ENCODE measurements at places on chromosomes 6 and 20.
A peak's percentile ranks its signal among the peaks of the same experiment; 100 is the strongest.

- no peak for DNase-seq
Observed at GRCh38 chr6:123855506-123855905, 51.8 kb downstream of the NKAIN2 start.

DNA sequence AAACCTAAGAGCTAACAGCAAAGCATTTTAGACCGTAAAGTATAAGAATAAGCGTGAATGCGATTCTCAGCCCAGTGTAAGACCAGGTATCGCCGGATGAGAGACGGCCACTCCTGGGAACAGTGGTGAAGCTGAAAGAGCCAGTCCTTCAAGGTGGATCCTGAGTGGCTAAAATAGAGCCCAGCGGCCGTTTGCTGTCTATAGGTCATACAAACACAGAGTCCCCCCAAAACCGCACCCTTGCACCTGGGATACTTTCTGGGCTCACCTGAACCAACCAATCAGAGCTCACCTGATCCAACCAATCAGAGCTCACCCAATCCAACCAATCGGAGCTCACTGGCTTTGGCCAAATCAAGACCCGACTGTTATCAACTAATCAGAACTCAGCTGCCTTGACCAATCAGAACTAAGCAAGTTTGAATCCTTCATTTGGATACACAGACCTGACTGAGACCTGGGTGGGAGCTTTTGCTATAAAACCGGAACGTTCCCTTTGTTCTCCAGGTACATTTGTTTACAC lies 248.2 kb downstream of the DLL1 start:
- DNase-seq = no peak

- DNase-seq = no peak
Observed at GRCh38 chr6:4672772-4673171, 103.4 kb upstream of the CDYL start.

GRCh38 chr6:10838794-10839333 lies 525 bp upstream of the MAK start:
- no peak for DNase-seq

DNA sequence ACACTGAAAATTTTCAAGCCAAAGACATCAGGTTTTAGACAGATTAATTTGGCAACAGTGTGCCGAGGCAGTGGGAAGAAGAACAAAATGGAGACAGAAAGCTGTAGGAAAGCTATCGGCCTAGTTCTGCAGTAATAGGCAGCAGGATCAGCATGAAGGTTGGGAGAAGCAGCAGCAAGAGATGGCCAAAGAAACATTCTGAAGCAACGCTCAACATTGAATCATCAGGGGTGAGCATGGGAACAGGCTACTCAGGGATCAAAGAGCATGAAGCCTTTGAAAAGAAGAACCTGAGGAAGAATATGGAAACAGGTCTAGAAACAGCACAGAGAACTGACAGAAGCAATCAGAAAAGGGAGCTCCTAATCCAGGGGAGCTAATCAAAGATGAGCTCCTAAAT lies 7.1 kb upstream of the DST start:
- no peak for DNase-seq

GRCh38 chr6:144062786-144063185 lies 32.6 kb downstream of the SF3B5 start:
- peak; percentile 7 for DNase-seq

GRCh38 chr20:2745060-2745910 lies 52.7 kb downstream of the EBF4 start:
- no peak for DNase-seq

DNA sequence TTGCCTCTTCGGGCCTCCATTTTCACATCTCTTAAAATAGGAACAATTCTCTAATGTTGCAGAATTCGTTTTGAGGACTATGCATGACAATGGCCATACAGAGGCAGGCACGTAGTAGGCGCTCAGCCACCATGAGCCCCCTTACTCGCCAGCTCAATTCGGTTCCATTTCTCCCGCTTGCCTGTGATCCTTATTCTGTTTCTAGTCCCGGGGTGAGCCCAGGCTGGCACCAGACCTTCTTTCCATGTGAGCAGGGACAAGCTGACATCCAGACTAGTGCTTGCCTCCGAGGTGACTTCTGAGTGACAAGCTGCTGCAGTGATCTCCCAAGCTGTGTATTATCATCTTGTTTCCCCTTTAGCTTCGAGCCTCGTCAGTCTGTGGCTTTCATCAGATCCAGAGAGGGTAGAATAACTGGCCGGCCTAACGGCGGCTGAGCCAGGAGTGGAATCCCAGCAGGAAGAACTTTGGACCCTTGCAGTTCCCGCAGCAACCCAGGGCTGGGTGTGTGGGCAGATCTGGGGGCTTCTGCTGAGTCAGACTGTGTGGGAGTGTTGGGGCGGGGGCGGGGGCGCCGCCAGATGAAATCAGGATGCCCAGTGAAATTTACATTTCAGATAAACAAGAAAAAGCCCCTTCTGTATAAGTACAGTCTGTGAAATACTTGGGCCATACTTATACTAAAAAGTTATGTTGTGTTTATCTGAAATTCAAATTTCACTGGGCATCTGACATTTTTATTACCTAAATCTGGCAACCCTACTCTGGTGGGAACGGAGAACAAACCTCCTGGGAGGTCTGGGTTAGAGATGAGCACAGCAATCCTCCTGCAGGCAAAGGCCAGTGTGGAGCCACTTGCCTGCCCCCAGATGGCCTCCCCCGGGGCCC lies 10.9 kb downstream of the BANF2 start:
- peak; percentile 69 for DNase-seq

DNA sequence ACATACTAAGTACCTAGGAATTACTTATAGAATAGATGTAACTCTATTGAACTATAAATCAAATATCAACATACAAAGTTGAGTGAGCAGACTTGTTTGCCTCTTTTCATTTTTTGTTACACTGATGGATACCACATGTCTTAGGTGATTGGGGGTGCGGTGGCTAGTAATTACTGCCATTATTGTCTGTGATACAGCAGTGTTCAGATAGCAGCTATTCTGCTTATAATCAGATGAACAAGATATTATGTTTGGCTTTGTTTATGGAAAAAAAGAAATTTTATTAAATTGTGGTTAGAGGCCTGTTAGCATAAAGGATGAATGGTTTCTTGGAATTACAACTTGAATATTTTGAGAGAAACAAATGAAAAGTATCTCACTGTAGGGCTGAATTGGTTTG lies 55.9 kb downstream of the KCNQ5 start:
- DNase-seq = no peak

All from NCI-H526 (cell line).